Stimulated activated CD8-positive, alpha-beta memory T cell treated with anti-CD3 and anti-CD28 coated beads, Interleukin-7, amount 100 ng/mL, for 1 hour (primary cell): ENCODE measurements at places on chromosomes 6 and 20.

GRCh38 chr6:168104636-168105035 is 25.6 kb upstream of the FRMD1 start:
- no peak for DNase-seq

DNA sequence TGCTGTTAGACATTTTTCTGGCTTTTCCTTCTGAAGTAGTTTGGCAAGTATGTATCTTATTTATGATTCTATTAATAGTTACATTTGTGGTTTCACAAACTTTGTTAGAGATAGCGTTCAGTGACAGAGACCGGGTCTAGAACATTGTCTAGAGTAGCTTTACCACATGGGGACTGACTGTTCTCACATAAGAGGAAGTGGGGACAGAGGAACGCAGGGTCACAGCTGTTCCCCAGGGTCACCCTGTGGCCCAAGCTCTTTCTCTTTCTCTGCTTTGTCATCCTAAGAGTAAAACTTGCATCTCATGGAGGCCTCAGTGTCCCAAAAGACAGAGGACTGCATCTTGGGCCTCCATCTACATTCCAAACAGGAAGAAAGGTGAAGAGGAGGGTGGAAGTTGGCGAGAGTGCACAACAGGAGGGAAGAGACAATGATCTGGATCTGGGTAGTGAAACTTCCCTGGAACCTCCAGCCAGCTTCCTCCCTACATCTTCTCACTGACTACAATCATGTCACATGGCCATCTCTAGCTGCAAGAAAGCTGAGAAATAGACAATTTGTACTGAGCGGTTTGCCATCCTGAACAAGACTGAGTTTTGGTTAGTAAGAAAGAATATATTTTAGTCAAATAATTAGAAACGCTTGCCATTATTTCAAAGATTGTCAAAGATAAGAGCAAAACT is 645.8 kb upstream of the ARID1B start:
- DNase-seq: no peak

DNA sequence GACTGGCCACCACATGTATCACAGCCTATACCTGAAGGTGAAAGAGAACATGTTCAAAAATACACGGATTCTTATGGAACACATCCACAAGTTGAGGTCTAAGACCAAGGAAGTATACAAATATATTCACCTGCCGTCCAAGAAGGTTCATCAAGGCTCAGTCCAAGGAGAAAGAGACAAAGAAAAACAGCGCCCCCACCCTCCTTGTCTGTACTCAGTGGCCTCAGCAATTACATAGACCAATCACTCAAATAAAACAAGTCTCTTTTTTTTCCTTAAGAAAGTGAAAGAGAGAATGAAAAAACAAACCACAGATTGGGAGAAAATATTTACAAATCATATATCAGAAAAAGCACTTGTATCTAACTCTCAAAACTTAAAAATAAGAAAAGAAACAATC is 19.5 kb downstream of the CPXM1 start:
- DNase-seq: no peak

DNA sequence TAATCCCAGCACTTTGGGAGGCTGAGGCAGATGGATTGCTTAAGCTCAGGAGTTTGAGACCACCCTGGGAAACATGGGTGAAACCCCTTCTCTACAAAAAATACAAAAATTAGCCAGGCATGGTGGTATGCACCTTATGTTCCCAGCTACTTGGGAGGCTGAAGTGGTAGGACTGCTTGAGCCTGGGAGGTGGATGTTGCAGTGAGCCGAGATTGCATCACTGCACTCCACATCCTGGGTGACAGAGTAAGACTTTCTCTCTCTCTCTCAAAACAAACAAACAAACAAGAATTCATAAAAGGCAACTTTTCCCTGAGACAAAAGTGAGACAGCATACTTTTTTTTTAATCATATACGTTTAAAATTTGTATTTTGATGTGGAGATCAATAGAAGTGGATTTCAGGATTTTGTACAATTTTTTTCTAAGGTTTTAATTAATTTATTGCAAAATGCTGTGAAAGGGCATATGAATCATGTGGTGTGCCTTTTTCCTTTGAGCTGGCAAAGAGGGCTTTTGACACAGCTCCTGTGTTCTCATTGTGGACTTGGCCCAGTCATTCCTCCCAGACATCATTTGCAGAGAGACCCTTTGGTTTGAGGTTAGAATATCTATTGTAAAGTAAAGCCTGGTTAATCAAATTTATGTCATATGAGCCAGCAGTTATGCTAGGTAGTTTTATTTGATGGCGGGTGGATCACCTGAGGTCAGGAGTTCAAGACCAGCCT is 77.1 kb downstream of the TULP4 start:
- DNase-seq: no peak

- DNase-seq: no peak
Measured at GRCh38 chr6:36954262-36954931, at the start of gene PI16. Gene PI16, plus strand, starts transcription at chr6:36954738. Its CDS starts 23 bp downstream, at chr6:36954761.

- DNase-seq: no peak
Measured at GRCh38 chr20:31679357-31680285, 41.9 kb downstream of the COX4I2 start.

DNA sequence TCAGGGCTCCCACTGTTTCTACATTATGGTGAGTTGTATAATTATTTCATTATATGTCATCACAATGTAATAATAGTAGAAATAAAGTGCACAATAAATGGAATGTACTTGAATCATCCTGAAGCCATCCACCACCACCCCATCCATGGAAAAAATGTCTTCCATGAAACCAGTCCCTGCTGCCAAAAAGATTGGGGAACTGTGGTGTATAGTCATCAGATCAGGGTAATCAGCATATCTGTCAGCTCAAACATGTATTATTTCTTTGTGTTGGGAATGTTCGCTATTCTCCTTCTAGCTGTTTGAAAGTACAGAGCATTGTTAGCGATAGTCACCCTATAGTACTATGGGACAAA is 33.8 kb upstream of the SLC22A23 start:
- no peak for DNase-seq

- no peak for DNase-seq
Measured at GRCh38 chr6:72035966-72036365, 149.6 kb downstream of the RIMS1 start.

DNA sequence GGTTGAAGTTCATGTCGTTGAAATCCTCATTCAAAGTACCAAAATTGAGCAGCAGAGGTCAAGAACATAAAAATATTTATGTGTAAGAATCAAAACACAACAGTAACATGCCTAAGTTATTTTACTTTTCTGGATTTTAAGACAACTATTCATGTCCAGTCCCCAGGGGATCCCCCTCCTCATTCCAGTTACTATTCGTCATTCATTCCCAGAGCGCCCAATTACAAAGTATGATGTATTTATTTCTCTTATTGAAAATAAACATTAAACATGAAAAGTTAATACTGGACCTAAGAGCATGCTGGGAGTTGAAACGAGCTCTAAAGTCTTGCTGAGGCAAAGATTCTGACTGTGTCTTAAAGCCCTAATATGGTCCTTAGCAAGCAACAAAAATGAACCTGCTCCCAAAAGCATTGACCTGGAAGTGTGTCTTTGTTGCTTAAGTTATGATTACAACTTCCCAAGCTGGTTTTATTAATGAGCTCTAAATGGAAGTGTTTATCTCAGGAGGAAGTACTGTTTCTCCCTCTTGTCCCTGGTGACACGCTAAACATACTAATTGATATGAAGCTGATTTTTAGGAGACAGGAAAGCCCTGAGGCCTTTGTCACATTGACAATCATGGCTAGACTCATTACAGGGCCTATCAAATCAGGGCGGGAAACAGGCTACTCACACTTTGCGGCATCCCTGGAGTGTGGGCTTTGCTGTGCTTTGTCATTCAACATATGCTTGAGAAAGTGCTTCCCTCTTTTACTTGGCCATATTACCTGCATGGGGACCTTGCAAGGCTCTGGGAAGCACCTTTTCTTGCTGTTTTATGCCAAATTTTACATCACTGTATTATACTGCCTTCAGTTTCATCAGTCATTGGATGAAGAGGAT is 192.2 kb upstream of the DTNBP1 start:
- DNase-seq: no peak

DNA sequence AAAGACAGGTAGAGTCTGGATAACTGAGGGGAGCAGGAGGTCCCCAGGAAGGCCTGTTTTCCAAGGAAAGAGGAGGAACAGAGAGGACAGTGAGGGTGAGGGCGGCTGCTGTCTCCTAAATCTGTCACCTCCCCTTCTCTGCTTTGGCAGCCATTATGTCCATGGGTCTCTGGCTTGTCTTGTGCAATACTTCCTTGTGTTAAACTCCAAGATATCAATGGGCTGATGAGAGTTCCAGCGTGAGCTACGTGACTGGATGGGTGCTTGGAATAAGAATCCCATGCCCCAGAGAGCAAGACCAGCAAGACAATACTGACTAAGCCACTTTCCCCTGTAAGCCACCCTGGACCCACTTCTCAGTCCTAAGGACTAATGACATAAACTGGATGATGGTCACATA is 26.3 kb upstream of the DNAAF9 start:
- DNase-seq: no peak

- DNase-seq: no peak
Measured at GRCh38 chr6:66103954-66104353, 396.9 kb upstream of the EYS start.

DNA sequence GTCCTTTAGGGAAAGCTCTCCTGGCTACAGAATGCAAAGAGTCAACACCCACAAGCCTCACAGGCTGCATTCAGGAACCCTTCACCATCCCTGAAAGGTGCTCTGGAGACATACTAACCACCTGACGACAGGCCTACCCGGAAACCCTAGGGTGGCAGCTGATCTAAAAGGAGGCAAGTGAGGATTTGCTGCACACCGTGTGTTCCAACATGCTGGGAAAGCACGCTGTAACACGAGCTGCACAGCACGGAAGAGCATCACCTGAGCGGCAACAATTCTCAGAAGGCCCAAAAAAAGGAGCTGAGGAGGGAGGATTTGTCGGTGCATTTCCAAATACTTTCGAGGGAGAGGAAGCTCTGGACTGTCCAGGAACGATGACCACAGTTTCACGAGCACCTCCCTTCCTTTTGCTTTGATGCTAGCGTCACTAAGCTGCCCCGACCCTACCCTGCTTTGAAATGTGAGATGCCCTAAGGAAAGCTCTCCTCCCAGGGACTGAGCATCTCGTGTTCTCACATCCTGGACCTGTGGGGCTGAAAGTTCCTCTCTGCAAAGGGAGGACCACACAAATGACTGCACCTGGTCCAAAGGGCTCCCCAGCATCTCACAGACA is 87.0 kb downstream of the PPP1R3G start:
- DNase-seq: no peak

- DNase-seq: no peak
Measured at GRCh38 chr6:21188505-21189223, 404.9 kb upstream of the SOX4 start.

GRCh38 chr6:44545224-44545623 is 157.7 kb downstream of the CDC5L start:
- no peak for DNase-seq
